RWPE1 (cell line): ENCODE measurements at places on chromosomes 6 and 20.
A peak's percentile ranks its signal among the peaks of the same experiment; 100 is the strongest.

DNA sequence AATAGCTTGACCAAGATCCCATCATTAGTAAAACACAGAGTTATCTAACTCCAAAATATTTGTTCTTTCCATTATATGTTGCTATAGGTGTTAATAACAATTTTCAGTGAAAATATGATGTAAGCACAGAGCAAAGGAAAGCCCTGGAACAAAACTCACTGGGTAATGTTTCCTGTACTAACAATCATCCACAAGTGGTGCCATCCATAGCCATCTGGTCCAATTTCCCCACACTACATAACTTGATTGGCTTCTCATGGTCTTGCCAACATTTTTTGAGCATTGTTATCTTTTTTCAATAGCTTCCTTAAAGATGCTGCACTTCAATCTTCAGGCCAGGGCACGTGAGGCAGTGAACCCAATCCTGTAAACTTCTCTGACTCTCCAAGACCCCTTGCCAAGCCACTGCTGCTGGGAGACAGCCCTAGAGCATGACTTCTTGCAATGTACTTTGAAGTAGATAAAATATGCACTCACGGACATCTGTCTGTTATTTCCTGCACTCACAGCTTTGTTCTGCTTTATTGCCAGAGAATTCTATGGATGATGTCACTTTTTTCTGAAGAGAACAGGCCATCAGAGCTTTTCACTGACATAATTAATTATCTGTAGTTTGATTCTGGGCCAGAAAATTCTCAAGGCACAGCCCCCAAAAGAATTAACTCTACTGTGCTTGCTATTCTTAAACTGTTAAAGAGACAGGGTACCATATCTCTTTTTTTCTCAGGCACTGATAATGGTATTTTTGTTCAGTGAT lies 97.5 kb upstream of the TMEM30A start:
- DNase-seq: no peak

GRCh38 chr6:139370999-139371345 lies 3.5 kb downstream of the CITED2 start:
- DNase-seq: no peak

DNA sequence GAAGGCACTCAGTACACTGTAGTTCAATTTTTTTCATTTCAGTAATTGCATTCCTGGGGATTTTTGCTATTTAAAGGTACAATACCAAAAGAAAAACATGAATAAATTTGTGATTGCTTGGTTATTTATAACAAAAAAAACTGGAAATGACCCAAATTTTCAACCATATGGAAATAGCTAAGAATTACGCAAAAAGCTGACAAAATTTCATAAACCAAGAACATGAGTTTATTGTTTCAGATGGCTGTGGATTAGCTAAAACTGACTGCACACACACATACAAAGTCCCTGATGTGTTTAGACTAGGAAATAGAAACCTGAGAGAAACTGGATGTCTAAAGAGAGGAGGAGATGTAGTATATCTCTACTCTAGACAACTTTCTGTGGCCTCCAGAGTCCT lies 718.4 kb upstream of the CHD6 start:
- no peak for DNase-seq

DNA sequence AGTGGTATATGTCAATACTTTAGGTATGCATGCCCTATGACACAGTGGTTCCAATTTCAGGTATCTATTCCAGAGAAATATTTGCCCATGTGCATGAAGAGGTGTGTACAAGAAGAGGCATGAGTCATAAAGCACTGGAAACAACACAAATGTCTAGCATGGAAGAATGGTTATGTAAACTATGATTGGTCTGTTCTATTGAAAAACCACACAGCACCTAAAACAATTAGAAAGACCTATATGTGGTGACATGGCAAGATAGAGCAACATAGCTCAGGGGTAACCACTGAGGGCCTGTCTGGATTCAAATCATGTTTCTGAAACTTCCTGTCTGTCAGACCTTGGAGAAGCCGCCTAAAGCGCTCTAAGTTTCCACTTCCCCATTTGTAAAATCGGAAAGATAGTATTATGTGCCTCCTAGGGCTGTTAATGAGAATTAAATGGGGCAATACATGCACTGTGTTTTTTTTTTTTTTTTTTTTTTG lies 76.0 kb upstream of the SHLD1 start:
- peak; percentile 64 for DNase-seq

- no peak for DNase-seq
These were observed 653.8 kb downstream of the MMUT start for GRCh38 chr6:48809245-48809644.

DNA sequence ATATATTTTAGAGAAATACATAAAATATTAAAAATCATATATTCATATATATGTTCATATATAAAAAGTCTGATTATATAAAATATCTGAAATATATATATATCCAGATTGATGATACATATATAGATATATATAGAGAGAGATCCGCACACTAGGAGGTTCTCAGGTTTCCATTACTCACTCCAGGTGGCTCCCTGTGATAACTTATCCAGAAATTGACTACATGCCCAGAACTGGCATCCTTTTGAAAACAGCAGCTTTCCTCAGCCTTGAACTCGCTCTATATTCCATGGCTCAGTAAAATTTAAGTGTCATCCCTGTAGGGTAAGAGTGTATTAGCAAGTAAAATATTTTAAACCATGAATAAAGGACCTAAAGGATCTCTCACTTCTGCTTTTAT lies 206.8 kb downstream of the TINAG start:
- peak; percentile 5 for DNase-seq

GRCh38 chr6:139531148-139532115 lies 157.0 kb upstream of the CITED2 start:
- no peak for DNase-seq

- no peak for DNase-seq
These were observed 20.4 kb downstream of the HUS1B start for GRCh38 chr6:636488-636887.

DNA sequence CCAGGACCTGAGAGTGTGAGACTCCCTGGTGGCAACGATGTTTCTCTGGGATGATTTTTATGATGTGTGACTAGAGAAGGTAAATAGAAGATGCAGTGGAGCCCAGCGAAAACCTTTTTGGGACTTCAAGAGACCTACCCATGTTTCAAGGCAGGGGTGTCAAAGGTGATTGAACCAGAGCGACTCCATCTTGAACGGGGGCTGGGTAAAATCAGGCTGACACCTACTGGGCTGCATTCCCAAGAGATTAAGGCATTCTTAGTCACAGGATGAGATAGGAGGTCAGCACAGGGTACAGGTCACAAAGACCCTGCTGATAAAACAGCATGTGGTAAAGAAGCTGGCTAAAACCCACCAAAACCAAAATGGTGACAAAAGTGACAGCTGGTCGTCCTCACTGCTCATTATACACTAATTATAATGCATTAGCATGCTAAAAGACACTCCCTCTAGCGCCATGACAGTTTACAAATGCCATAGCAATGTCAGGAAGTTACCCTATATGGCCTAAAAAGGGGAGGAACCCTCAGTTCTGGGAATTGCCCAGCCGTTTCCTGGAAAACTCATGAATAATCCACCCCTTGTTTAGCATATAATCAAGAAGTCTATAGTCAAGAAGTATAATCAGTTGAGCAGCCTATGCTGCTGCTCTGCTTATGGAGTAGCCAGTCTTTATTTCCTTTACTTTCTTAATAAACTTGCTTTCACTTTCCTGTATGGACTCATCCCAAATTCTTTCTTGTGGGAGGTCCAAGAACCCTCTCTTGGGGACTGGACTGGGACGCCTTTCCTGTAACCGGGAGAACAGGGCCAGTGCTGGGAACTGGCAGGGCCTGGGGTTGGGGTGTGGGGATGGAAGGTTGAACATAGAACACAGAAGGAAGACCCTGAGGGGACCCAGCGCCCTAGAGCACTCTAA lies 526.4 kb downstream of the QKI start:
- no peak for DNase-seq

GRCh38 chr20:41234041-41234440 lies 83.5 kb downstream of the ZHX3 start:
- DNase-seq: no peak

- DNase-seq: peak; percentile 13
These were observed 80.5 kb downstream of the PRSS35 start for GRCh38 chr6:83592770-83593394.

DNA sequence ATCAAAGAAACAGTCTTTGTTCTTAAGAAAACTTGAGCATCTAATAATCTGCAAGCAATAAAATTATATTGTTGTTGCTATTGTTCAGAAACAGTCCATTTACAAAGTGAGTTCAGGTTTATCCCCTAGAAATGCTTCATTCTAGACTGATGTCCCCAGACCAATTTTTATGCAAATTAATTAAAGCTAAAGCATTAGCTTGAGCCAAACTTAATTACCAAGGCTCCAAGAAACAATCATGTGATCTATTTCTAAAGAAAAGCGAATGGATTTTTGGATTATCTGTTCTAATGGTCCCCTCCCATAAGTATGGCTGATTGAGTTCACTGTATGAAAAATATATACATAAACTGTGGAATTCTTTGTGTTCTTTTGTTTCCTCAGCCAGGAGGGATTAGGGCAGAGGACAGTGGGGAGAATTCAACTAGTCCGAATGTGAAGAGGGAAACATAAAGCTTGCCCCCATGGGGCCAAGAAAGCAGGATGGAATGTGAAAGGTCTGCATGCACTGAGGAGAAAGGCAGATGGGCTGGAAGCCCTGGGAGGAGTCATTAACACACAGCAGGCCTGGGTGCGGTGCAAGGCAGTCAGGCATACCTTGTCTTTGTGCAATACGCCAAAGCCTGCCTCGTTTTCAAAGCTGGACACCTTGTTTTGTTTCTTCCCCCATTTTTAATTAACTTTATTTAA lies 597.1 kb downstream of the KIF16B start:
- no peak for DNase-seq

DNA sequence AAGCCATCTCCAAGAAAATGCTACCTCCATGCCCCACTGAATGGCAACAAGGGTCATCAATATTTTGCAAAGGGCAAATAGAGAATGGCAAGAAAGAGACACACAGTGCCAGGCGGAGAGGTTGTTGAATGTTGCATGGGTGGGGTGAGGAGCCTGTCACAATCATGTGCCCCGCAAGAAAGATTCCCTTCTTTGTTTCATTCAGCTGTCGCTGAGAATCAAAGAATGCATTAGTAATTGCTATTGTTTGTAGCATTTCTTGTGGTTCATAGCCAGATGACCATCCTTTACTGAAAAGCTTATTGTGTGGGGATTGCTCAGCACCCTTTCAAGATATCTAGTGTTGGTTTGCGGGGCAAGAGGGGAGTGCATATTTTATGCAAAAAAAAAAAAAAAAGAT lies 166.5 kb upstream of the QKI start:
- no peak for DNase-seq

DNA sequence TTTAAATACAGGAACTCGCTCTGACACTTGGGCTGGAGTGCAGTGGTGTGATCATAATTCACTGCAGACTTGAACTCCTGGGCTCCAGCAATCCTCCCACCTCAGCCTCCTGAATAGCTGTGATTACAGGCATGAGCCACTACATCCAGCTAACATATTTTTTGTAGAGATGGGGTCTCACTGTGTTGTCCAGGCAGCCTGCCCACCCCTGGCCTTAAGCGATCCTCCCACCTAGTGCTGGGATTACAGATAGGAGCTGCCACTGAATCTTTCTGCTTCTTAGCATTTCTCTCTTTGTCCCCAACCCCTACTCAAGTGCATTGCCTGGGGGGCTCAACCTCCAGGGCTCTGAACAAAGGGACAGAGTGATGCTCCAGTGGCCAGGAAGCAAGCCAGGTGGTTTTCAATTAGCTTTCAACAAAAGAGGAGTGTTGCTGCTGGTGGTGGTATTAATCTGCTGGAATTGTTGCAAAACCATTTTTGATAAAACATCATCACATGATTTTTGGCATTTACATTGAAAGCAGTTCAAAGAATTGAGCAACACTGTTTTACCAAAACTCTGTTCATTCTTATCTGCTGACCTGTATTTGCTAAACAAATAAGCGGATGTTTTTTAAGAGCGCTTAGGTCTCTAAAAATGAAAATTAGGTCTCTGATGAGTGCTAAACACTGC lies 40.4 kb upstream of the BPIFA2 start:
- no peak for DNase-seq

DNA sequence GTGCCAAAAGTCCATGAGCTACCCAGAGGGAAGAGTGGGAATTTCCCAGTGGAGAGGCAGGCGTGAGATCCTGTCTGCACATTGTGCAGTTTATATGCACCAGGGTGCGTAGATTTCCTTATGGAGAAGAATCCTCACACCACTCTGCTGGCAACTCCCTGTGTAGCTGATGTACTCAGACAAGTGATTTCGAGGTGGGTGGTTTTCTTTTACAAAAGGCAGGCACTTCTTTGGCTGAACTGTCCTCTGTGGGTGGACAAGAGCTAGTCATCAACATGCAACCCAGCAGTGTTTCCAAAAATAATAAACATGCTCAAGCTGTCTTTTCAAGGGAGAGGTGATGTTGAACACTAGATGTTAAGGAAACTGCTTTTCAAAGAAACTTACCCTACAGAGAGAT lies 121.7 kb upstream of the NXT1 start:
- DNase-seq: no peak

DNA sequence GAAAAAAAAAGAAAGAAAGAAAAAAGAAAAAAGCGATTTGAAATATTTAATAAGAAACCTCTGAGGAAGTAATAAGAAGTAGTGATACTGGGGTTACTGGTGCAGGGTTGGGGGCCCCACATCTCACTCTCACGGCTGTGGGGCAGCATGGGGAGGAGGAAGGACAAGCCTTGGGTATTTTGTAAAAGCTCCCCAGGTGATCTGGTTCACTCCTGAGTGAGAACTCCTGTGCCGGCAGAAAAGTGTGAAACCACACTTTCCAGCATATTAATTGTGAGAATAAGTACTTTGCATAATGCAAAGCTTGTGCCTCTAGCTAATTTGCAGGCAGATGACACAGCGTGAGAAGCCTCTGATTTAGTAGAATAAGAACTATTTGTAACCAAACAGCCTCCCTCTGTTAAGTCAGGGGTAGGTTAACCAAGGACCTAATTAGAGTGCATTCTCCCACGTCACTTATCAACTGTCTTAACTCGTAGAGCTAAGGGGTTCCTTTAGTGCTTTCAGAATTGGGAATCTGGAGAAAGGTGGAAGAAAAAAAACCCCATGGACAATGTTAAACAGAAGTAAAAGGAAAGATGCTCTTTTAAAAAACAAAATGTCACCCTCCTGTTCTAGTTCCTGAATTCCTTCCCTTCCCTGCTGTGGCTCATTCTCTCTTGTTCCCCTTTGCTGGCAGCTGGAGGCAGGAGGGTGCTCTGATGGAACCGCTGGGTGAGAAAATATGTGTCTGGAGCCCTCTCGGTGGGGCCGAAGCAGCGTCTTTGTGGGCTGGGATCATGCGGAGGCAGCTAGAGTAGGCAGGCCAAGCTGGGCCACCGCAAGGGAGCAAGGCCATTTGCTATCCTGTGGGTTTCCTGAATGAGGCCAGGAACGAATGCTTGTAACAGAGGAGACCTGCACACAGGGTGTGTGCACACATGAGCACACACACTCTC lies 108.7 kb downstream of the FYN start:
- DNase-seq: no peak
